Hippocampal formation (tissue), 2 donors: ENCODE measurements at places on chromosomes 2 and 18.

DNA sequence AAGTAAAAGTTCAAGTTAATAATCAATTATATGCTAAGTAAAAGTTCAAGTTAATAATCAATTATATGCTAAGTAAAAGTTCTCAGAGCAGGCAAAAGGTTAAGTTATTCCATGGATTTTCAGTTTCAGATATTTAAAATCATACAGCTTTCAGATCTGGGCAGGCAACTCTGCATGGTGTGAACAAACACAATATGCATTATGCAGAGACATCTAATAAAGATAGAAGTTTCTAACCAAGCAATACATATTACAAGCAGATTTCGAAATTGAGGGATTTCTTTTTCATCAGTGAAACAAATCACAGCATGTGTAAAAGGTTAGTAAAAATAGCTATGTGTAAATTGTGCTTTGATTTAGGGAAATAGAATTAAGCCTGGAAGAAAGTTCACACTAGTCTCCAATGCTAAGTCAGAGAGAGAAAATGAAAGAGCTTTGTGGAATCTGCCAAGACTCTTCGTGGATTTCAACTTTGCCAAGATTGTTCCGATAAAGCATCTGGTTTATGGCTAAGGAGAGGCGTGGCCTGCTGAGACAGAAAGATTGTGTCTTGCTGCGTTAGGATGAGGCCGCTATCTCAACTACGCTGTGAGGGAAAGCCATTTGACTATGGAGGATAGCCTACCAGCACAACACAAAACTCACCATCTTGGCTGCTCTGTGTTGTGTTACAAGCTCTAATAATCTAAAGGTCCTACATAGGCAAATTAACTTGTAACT lies 60.1 kb upstream of the SLC16A14 start:
- no peak for DNase-seq

DNA sequence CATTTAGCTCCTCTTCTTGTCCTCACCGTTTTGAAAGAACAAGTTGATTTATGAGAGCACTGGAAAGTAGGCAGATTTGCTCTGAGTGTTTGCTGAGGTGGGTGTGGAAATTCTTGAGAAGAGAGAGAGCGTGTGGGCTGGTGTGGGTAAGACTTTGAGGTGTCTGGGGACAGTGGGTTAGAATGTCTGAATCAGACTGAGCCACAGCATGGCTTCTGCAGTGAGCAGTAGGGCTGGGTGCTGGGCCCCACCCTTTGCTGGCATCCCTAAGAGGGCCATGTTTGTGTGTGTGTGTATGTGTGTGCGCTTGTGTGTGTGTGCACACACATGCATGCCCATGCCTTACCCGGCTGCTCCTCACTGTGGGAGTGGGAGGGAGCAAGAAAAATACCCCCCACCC lies 63.7 kb downstream of the COPS8 start:
- no peak for DNase-seq

DNA sequence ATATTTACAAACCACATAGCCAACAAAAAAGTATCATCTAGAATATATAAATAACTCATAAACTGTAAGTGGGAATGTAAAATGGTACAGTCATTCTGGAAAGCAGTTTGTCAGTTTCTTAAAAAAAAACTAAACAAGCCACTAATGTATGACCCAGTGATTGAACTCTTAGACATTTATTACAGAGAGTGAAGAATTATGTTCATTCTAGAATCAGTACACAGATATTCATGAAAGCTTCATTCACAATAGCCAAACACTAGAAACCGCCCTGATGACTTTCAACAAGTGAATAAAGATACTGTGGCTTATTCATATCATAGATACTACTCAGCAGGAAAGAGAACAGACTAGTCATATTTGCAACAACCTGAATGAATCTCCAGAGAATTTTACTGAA lies 1541.5 kb downstream of the LRP1B start:
- DNase-seq: no peak

GRCh38 chr2:239002954-239003623 lies 155.2 kb downstream of the TWIST2 start:
- no peak for DNase-seq

DNA sequence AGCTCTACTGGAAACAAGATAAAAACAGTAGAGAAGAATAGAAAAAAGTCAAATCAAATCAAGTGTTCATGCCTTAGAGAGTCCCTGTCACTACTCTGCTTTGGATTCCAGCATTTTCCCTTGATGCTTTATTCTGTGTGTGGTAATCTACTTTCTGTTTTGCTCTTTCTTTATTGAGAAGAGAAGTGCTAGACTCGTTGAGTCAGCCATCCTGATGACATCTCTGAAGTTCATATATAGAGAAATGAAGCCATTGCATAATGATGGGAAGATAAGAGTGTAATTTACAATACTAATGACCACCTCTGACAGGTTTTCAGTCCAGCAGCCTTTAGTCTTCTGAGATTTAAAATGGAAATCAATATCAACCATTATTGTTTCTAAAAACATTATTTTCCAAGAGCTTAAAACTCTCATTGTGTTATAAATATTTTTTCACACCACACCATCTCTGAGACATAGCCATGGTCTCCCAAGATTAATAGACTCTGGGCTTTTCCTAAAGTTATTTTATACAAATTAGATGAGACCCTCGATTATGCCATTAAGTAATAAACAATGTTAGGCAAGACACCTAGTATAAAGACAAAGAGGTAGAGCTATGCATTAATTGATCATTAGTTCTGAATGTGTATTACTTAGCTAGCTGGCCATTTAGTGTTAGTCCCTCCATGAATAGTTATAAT lies 679.0 kb upstream of the ACVR2A start:
- DNase-seq: no peak

DNA sequence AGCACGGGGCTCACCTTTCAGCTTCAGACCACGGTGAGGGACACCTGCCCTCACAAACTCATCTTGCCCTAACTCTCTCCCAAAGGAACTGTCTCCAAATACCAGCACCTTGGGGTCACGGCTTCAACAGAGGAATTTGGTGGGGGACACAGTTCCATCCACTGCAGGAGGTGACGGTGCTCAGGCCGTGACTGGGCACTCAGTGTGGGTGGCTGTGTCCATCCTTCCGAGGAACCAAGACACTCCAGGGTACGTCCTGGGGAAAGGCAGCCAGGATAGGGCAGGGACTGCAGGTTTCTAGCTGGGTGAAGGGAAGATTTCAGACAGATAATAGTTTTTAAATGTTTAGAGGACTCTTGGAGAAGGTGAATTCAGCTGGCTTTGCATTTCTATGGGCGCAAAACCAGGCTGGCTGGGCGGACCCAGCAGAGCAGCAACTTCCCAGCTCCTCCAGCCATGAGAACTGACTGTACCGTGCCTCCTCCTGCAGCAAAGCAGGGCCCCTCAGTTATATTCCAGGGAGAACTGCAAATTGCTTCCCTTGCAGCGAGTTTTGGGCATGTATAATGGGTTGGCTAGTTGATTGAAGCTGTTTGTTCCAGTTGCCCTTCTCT lies 23.9 kb upstream of the ALLC start:
- DNase-seq: no peak

DNA sequence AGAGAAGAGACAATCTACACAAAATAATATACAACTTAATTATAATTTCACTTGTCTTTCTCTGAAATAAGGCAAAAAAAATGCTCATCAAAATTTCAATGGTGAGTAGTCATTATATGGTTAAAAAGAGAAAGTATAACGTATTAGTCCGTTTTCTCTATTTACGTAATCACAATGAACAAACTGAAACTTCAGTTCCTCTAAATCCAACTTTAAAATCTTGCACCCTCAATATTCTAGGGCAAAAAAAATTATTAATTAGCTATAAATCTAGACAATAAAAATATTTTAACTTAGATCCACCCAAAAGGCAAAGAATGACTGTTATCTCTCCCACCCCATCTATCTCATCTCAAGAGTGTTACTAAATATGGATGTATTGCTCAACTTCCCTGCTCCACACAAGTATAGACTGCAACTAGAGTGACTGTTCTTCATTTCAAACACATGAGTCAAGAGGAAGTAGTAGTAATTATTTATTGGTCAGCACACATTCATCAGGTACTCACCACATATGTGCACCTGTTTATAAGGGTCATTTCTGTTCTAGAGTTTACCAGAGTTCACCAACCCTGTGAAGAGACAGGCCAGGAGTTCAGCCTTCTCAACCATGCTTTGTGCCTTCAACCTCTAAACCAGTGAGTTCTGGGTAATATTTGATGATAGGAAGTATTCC lies 36.4 kb downstream of the STK39 start:
- DNase-seq: no peak

DNA sequence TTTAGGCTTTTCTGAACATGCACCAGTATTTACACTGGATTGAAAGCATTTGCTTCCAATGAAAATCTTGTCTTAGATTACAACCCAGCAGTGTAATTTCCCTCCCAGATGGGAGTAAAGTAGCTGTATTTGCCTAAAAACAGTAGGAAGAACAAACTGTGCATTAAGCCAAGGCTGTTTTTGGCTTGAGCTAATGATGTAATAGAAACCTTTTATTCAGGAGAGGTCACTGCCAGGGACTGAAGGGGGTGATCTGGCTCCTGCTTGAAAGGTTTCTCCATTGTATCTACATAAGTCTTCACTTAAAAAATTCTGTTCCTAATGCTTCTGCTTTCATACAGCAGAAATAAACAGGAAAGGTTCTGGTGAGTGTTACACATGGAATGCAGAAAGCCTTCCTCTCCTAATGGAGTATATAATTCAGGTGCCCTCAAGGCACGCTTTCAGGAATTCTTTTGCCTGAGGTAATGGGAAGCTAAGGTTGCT lies 74.4 kb downstream of the MEIS1 start:
- DNase-seq: no peak

- DNase-seq: no peak
Observed at GRCh38 chr2:32798829-32799228, 147.9 kb upstream of the LTBP1 start.

DNA sequence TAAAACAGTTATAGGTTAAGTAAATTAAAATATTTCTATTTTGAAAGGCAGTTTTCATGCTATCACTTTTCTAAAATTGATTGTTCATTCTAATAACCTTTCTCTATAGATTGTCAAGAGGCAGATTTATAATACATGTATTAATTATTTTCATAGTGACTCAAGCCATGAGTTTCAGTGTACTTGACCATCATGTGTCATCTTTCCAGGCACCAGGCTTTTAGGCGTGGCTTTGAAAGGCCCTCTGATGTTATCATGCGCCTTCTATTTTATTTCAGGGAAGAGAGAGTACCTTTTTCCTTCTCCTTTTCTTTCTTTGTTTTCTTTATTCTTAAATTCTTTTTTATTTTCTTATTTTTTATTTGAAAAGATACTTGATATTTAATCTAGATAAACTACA lies 128.3 kb upstream of the ETAA1 start:
- no peak for DNase-seq

GRCh38 chr2:189660803-189661147 lies 484 bp upstream of the ASNSD1 start:
- DNase-seq: no peak

DNA sequence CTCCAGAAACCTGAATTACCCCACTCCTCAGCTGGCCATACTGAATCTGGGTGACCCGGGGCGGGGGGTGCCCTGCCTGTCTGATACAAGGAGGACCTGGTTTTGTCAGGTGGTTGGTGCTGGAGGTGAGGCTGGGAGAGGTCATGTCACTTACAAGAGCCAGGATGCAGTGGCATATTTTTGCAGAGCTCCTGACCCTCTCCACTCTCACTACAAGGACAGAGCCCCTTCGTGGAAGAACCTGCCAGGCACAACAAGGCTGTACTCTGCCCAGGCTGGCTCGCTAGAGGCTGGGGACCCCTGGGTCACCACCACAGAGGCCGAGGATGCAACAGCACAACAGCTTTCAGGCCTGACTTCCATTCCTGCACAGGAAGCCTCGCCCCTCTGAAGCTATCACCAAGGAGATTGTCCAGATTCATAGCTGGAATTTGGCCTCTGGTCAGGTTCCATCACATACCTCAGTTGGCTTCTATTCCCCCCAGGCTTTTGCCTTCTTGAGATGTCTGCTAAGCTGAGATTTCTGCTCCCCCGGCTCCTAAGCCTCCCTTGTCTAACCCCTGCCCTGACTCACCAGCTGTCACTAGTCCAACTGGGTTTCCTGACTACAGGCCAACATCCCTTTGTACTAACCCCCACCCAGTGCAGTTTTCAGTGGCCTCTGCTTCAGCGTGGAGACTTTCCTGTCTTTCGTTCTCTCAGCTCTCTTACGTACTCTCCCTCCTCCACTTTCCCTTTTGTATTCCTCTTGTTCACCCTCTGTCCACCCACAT lies 132.5 kb upstream of the EPAS1 start:
- DNase-seq: no peak

GRCh38 chr2:48343571-48344440 lies 186.1 kb upstream of the STON1 start:
- DNase-seq: no peak

GRCh38 chr2:69985216-69985615 lies 23.8 kb upstream of the ASPRV1 start:
- DNase-seq: no peak

- DNase-seq: no peak
Observed at GRCh38 chr2:96097951-96098823, 18.2 kb downstream of the ADRA2B start.

GRCh38 chr2:229930656-229931055 lies 8.4 kb downstream of the FBXO36 start:
- DNase-seq: no peak
